ENCODE measurements at places on chromosomes 2 and 18. TPM values are rescaled to one million over a fixed set of nuclear protein-coding genes. Genes with fewer than 3 reads are reported as not detected.

- H3K4me1 ChIP-seq, result no peaks in the 10 kb centered on the region
- DNase-seq, result no peak
- no peak overlapping the region for H3K27ac ChIP-seq
- H3K4me3 ChIP-seq, result no peak overlapping the region
These were observed 199.2 kb upstream of the SMAD2 start for GRCh38 chr18:48129621-48130082.

TMEM87B gene
- 11.7 TPM for total RNA-seq

GRCh38 chr2:75498907-75499306 lies 61.8 kb downstream of the EVA1A start:
- H3K36me3 ChIP-seq, result no peaks in the 10 kb centered on the region
- H3K4me1 ChIP-seq, result no peaks in the 10 kb centered on the region
- H3K4me3 ChIP-seq, result no peak overlapping the region
- no peak for DNase-seq

GRCh38 chr2:103292573-103292972 lies 530.7 kb downstream of the TMEM182 start:
- no peak for DNase-seq
- no peak overlapping the region for H3K4me3 ChIP-seq
- no peaks in the 10 kb centered on the region for H3K36me3 ChIP-seq
- H3K27ac ChIP-seq, result no peak overlapping the region
- no peaks in the 10 kb centered on the region for H3K27me3 ChIP-seq

GRCh38 chr2:35365859-35366258 lies 989.7 kb upstream of the CRIM1 start:
- no peak overlapping the region for H3K4me3 ChIP-seq
- no peaks in the 10 kb centered on the region for H3K36me3 ChIP-seq
- DNase-seq, result no peak

DNA sequence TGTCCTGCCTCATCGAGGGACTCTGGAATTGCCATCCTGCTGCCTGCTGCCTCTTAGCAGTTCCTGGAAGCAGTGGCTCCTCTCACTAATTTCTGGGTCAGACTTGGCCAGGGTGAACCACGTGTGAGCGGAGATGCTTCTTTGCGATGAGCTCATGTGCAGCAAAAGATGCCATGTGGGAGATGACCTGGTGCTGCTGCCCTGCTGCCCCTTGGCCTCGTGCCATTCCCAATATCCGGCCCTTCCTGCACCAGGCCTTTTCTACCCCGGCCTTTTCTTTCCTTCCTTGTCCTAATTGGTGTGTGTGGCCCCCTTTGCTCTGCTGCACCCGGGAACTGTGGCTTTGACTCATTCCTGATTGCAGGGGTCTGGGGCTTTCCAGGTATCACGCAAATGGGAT lies 296.9 kb upstream of the HS6ST1 start:
- no peaks in the 10 kb centered on the region for H3K27me3 ChIP-seq
- no peak for DNase-seq
- H3K27ac ChIP-seq, result no peak overlapping the region
- H3K4me3 ChIP-seq, result no peak overlapping the region
- H3K4me1 ChIP-seq, result no peaks in the 10 kb centered on the region

REG1A gene
- total RNA-seq, result 0.96 TPM

IL36B gene
- total RNA-seq, result not detected

- no peak for DNase-seq
- no peaks in the 10 kb centered on the region for H3K27me3 ChIP-seq
- H3K27ac ChIP-seq, result no peak overlapping the region
- no peaks in the 10 kb centered on the region for H3K36me3 ChIP-seq
These were observed 78.0 kb upstream of the HNMT start for GRCh38 chr2:137886083-137886831.

RETSAT gene
- 20.6 TPM for total RNA-seq

CTNNA2 gene
- not detected for total RNA-seq

GRCh38 chr2:109242654-109243331 lies 113.8 kb downstream of the SH3RF3 start:
- peak overlapping the region; percentile 36 for H3K4me3 ChIP-seq
- H3K36me3 ChIP-seq, result no peaks in the 10 kb centered on the region
- no peaks in the 10 kb centered on the region for H3K27me3 ChIP-seq
- DNase-seq, result peak; percentile 88

MYO5B gene
- total RNA-seq, result 0.21 TPM

DSG4 gene
- total RNA-seq, result not detected

DNA sequence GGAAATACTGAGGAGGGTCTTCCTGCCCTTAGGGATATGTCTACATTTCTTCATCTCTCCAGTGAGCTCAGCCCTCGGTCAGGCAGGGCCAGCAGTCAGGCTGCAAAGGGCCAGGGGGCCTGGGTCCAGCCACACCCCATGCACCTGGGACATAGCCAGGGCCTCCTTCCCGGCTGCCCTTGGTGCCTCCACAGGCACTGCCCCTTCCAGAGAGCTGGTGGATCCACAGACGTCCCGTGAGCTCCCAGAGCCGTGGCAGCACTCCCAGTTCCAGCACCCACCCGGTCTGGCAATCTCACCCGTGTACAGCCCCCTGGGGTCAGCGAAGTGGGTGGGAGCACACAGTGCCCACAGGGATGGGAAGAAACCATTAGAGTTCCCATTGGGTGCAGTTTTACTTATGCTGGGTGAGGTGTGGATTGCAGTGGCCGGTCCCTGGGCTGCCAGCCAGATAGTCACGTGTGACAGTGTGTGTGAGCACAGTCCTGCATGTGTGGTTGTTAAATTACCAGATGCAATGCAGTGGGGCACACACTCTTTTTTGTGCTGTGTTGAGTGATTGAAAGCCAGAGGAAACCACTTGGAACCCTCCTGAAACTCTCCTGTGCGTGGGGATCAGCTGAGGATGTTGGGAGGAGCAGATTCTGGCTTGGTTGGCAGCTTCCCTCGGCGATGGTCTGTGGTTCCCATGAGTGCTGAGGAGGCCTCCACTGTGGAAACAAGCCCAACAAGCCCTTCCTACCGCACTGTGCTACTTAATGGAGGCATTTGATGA lies 131.0 kb downstream of the SNTG2 start:
- no peaks in the 10 kb centered on the region for H3K36me3 ChIP-seq

DNA sequence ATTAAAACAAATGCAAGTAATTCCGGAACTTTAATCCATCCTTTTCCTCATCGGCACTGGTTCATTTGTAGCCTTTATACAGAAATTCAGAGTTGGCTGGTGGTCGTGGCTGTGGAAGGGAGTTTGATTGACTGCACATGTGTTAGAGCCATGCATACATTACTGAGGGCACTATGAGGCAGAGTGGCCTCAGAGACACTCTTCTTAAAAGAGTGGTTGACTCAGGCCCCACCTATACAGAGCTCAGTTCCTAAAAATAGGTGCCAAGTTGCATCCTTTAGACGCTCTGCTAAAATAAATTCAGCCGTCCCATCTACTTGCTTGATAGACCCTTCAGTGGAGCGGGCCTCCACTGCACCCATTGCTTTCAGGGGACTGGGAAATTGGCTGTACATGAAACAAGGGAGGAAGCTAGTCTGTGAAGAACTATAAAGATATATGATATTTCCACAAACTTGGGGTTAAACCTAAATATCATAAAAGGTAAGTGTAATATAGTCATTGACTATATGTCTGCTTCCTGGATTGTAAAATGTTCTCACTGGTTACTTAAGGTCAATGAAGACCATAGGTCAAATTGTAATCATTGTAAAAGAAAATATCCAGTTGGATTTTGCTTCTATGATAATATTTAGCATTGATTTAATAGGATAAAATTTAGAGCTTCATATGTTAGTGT lies 298.9 kb downstream of the XIRP2 start:
- DNase-seq, result no peak
- no peaks in the 10 kb centered on the region for H3K4me1 ChIP-seq
- H3K4me3 ChIP-seq, result no peak overlapping the region
- no peaks in the 10 kb centered on the region for H3K36me3 ChIP-seq
- H3K27ac ChIP-seq, result no peak overlapping the region

GRCh38 chr2:216617159-216617815 lies 15.9 kb upstream of the IGFBP2 start:
- DNase-seq, result no peak
- no peak overlapping the region for H3K27ac ChIP-seq
- no peaks in the 10 kb centered on the region for H3K36me3 ChIP-seq
- peaks cover 12% of the 10 kb centered on the region for H3K4me1 ChIP-seq

- no peak overlapping the region for H3K27ac ChIP-seq
- no peak overlapping the region for H3K4me3 ChIP-seq
- DNase-seq, result no peak
- H3K27me3 ChIP-seq, result no peaks in the 10 kb centered on the region
- no peaks in the 10 kb centered on the region for H3K4me1 ChIP-seq
These were observed 21.4 kb upstream of the TMEM177 start for GRCh38 chr2:119657466-119658145.

DNA sequence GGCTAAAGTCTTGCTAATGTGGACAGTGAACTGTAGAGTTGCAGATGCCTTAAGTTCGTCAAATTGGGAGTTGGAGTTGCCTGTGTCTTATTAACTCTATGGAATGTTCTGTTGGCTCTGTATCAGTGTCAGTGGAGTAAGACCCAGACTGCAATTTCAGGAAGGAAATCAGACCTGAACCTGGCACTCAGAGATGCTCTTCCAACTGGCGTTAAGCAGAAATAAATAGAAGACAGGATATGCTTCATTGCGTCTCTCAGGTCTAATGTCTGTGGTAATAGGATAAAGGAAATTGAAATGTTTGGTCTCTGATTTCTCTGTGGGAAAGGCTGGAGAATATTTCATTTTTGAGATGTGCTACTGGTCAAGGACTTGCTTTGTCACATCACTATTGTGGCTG lies 846.7 kb upstream of the ID2 start:
- no peak overlapping the region for H3K4me3 ChIP-seq
- no peak for DNase-seq
- no peaks in the 10 kb centered on the region for H3K36me3 ChIP-seq

- no peaks in the 10 kb centered on the region for H3K27me3 ChIP-seq
- H3K4me1 ChIP-seq, result no peaks in the 10 kb centered on the region
- no peak overlapping the region for H3K27ac ChIP-seq
- no peak for DNase-seq
These were observed 85.8 kb downstream of the RDH14 start for GRCh38 chr2:18474700-18475099.

GRCh38 chr2:226445216-226445861 lies 354.3 kb downstream of the IRS1 start:
- H3K27me3 ChIP-seq, result no peaks in the 10 kb centered on the region
- no peak for DNase-seq
- no peaks in the 10 kb centered on the region for H3K36me3 ChIP-seq
- H3K4me3 ChIP-seq, result no peak overlapping the region
- no peaks in the 10 kb centered on the region for H3K4me1 ChIP-seq
- H3K27ac ChIP-seq, result no peak overlapping the region

CPO gene
- not detected for total RNA-seq

- peak overlapping the region; percentile 55 for H3K27ac ChIP-seq
- H3K36me3 ChIP-seq, result no peaks in the 10 kb centered on the region
- no peaks in the 10 kb centered on the region for H3K27me3 ChIP-seq
- peak; percentile 83 for DNase-seq
These were observed 108.8 kb downstream of the B3GNT2 start for GRCh38 chr2:62304429-62305417.

C1QL2 gene
- 11.6 TPM for total RNA-seq

GRCh38 chr2:241282555-241282954 lies 32.9 kb downstream of the HDLBP start:
- H3K27ac ChIP-seq, result no peak overlapping the region
- no peaks in the 10 kb centered on the region for H3K4me1 ChIP-seq
- no peaks in the 10 kb centered on the region for H3K27me3 ChIP-seq
- peaks cover 6% of the 10 kb centered on the region for H3K36me3 ChIP-seq
- H3K4me3 ChIP-seq, result no peak overlapping the region

DNA sequence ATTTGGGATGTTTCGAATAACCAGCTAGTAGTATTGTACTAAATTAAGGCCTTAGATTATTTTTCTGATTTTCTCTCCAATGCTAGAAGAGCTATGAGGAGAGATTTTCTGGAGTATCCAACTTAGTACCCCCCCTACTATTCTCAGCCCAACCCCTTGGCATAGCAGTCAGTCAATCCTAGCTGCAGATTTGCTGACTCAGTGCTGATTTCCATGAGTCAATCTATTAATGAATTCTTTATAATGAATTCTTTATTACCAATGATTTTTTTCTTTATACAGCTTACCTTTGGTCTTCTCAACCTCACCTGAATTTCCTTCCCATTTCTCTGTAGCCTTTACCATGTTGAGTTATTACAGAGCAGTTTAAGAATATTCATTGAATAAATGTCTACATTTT lies 192.8 kb upstream of the ETAA1 start:
- no peaks in the 10 kb centered on the region for H3K27me3 ChIP-seq
- H3K27ac ChIP-seq, result no peak overlapping the region
- no peak for DNase-seq
- H3K4me1 ChIP-seq, result no peaks in the 10 kb centered on the region

PLCL1 gene
- 14.3 TPM for total RNA-seq

- H3K4me1 ChIP-seq, result no peaks in the 10 kb centered on the region
- H3K27ac ChIP-seq, result no peak overlapping the region
- no peaks in the 10 kb centered on the region for H3K27me3 ChIP-seq
- H3K4me3 ChIP-seq, result no peak overlapping the region
These were observed 54.4 kb downstream of the MTHFD2 start for GRCh38 chr2:74252862-74253261.

- no peak overlapping the region for H3K27ac ChIP-seq
- DNase-seq, result no peak
- no peaks in the 10 kb centered on the region for H3K27me3 ChIP-seq
- no peak overlapping the region for H3K4me3 ChIP-seq
- no peaks in the 10 kb centered on the region for H3K4me1 ChIP-seq
- no peaks in the 10 kb centered on the region for H3K36me3 ChIP-seq
These were observed 324.0 kb upstream of the SETBP1 start for GRCh38 chr18:44356566-44357157.

- H3K4me3 ChIP-seq, result no peak overlapping the region
- H3K27me3 ChIP-seq, result no peaks in the 10 kb centered on the region
- no peak for DNase-seq
- H3K36me3 ChIP-seq, result peaks cover 31% of the 10 kb centered on the region
- no peak overlapping the region for H3K27ac ChIP-seq
These were observed 228.5 kb downstream of the RTP5 start for GRCh38 chr2:242098034-242098433.

MZT2A gene
- 108 TPM for total RNA-seq

POTEI gene
- total RNA-seq, result not detected

MARS2 gene
- total RNA-seq, result 6.5 TPM

DNA sequence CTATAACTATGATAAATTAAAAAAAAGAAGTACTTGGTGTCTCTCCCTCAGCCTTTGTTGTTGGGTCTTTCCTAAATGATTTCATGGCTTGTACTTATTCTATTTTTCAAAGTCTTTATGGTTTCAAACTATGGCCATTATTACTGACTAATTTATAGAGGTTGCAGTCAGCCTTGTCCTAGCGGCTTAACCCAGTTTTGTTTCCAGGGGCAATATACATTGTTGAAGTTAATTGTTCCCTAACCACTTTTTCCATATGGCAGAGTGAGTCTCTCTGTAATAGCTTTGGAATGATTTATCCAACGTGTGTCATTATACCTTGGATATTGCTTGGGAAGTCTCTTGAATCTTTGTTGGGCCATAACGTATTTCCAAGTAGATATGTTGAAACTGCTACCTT lies 408.8 kb downstream of the HRH4 start:
- no peak overlapping the region for H3K4me3 ChIP-seq
- no peaks in the 10 kb centered on the region for H3K27me3 ChIP-seq
- no peaks in the 10 kb centered on the region for H3K36me3 ChIP-seq

- H3K4me1 ChIP-seq, result no peaks in the 10 kb centered on the region
- DNase-seq, result no peak
- H3K4me3 ChIP-seq, result no peak overlapping the region
- H3K27me3 ChIP-seq, result no peaks in the 10 kb centered on the region
- no peak overlapping the region for H3K27ac ChIP-seq
These were observed 151.3 kb downstream of the KLHL29 start for GRCh38 chr2:23536326-23536725.

DPP4 gene
- 1.7 TPM for total RNA-seq

FOXD4L1 gene
- not detected for total RNA-seq

PARD6G gene
- 7.9 TPM for total RNA-seq

ATP8B1 gene
- total RNA-seq, result 30.9 TPM

Measured in ascending aorta (tissue), 2 donors.